ENCODE measurements at places on chromosomes 2 and 18.

DNA sequence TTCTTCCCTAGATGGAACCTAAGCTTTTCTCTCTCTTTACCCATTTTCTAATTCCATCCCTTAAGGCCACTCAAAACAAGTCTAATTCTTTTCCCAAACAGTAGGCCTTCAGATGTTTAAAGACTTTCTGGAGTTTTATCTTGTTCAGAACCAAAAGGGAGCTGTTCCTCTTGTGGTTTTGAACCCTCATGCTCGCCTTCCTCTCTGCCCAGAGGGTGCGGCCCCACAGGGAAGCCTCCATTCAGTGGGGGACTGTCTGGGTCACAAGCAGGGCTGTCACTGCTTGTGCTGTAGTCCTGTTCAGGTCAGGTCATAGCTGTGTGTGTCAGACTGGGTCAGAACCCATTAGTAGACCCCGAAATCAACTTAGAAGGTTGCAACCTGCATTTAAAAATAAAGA, 56.5 kb downstream of the TET3 start:
- no peak for DNase-seq

DNA sequence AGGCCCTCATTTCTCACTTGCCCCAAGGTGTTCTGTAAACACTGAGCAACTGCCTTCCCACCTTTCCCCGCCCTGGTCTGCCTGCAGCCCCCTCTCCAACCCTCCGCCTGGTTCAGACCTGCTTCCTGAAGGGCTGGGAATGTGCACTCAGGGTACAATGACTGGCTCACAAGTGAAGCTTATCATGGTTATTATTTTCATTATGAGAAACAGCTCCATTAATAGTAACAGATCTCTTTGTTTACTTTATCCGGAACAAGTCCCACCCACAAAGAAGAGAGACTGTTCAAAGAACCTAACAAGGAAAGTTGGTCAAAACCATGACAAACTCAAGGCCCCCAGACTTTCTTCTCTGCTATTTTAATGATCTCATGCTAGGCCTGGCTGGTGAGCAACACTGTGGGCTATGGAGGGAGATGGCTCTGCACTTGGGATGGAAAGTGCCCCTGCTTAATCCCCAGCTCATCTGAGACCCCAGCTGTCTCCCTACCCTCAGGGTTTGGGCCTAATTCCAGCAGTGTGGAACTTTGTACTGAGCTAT, 36.7 kb downstream of the ARHGAP25 start:
- no peak for DNase-seq

DNA sequence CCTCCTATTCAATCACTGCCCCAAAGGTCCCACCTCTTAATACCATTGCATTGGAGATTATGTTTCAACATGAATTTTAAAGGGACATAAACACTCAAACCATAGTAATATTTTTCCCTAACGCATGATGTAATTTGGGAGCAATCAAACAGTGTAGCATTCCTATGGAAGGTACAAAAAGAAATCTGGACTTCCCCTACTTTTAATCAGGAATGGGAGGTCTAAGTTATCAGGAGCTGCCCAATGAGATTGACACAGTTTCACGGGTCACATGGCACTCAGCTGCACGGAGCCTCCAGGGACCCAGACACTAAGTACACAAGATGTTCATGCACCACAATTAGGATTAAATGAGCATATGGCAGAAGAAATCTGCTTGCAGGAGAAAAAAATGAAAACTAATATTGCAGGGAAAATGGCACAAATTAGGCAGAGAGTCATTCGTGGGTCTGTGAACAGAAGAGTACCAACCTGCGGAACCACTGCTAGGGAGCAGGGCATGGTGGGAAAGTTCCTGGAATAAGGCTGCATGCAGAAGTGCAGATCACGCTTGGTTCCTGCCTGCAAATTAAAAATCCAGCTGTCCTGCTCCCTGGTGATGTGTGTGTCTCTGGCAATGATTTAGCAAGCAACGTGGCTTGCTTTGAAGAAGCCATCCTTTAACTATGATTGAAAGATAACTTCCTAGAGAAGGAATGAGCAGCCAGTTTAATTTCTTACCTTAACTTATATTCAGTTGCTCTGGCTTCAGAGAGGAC, 326.6 kb upstream of the ID2 start:
- no peak for DNase-seq

GRCh38 chr2:240871071-240871958, 2.7 kb downstream of the AGXT start:
- no peak for DNase-seq

DNA sequence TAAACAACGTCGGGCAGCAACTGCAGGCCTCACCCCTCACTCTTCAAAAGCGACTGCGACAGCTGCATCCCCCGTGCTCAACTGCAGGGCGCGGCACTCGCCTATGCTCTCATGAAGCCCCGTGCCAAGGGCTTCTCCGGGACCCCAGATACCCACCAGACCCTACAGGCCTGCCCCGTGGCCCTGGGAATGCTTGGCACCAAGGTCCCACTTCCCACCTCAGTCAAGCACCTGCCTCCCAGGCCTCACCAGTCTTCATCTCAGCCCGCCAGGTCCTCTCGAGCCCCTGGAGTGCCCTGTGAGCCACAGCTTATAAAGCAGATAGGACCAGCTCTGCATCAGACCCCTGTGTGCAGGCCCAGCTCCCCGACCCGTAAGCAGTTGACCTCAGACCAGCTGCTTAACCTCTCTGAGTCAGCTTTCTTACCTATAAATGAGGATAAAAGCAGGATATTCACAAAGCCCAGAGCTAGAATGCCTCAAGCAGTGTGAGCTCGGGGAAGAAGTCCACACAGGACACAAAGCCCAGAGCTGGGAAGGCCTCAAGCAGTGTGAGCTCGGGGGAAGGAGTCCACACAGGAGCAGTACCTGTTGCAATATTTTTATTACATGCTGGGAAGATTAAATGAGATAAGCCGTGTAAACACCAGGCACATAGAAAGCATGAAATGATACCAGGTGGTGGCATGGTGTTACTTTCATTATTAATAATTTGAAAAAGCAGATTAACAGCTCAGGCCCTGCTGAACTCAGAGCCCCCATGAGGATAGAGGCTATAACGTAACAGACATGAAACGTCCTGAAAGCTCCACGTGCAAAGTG, 96.9 kb downstream of the HDAC4 start:
- DNase-seq = no peak

DNA sequence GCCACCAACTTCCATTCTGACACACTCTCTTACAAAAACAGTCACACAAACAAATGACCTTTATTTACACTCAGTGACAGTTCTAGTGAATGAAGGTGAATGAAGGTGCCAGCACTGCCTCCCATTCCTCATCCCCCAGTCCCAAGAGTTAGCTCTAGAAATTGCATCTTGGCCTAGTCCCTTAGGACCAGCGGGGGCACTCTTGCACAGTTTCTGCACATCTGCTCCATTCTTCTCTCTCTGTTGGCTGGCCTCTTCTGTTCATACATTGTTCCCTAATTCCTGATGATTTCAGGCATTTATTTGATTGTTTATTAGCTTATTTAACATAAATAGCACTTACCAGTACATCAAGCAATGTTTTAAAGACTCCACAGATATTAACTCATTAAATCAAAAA, 30.9 kb downstream of the GAREM1 start:
- DNase-seq = no peak

DNA sequence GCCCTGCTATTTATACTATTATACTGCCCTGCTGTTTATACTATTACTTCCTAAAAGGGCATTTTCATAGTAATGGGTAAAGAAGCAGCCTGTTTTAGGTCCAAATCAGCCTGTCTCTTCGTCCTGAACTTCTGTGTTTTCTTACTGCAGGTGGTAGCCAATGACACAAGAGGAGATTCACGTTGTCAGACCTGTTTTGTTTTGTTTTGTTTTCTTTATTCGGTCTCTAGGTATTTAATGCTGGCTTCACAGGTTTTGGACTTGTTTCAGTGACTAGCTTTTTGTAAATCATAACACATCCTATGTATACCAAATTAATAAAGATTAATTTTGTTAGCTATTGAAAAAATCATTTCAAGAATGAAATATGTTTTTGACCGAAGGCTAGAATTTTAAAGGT, 116.4 kb downstream of the MAP3K20 start:
- DNase-seq = no peak

DNA sequence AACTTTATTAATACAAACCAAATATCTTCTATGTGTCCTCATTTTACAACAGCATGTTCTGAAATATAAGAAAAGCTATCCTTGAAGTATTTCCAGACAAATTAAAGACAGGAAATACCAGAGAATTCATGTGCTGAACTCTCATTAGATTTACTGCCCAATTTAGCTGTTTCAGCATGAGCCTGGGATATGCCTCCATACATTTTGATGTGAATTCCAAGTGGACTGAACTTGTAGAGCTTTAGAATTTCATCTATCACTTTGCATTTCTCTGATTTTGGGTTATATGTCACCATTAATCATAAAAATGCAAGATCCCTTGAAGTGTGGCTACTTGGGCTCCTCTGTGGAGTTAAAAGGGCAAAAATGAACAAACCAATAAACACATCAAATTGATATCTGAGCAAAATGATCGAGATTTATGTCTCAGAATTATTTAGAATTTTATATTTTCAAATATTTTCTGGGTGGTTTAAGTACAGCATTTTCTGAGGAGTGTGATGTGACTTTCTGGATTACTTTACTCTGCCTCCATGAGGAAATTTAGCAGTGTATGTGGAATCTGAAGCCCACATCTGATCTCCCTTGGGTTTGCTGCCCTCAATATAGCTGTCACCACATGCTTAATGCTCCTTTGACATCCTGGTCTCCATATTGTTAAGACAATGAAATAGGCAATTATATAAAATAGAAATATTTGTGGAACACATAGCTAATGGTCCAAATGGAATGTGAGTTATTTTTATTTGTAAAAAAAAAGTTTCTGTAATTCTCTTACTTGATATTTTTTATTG, 206.6 kb upstream of the RBMS1 start:
- no peak for DNase-seq

DNA sequence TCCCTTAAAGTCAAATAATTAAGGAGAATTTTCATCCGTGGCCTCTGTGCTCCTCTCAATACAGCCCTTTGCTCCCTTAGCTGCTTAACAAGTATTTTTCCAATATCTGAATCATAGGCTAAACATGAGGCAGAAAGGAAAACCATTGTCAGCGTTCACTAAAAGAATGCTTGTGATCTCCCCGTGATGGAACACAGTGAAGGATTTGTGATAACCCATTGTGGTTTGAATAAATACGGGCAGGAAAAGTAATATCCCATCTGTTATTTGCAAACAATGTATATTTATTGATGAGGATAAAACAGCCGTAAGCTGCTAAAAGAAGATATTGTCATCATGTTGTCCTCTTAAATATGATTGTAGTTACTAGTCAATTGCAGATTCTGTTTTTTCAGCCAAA, 258.1 kb downstream of the NAPG start:
- no peak for DNase-seq

DNA sequence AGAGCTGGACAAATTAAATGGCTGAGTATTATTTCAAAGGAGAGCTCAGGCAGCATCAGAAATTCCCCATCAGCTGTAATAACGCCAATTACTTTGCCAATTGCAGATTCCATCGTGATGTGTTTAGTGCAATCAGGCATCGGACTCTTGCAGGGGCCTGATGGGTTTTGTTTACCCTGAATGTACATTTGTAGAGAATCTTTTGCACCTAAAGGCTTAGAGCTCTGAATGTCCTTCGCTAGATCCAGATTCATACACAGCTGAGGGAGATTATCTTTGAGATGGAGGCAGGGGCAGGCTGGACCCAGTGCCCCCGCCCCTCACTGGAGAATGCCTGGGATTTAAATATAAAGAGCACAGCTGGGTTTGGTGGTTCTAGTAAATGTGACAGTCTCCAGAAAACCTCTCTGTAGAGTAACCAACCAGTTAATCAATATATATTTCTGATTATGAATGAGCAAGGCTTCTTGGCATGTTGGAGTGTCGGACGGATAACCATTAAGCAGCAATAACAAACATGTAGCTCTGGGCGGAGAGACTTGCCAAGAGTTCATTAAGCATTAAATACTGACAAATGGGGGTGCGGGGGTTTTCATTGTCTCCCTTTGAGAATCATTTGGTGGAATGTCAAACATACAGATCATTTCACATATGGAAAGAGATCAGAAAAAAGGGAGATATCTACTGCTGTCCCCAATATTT, 200.9 kb downstream of the SETBP1 start:
- DNase-seq = no peak

GRCh38 chr2:10721396-10722251, at the start of gene ATP6V1C2:
TSS of gene ATP6V1C2 (plus strand) at chr2:10721630. CDS start at chr2:10722850, 1,220 bp downstream.
- DNase-seq = no peak

- DNase-seq = no peak
Measured at GRCh38 chr2:61758159-61758558, 95.7 kb downstream of the FAM161A start.

DNA sequence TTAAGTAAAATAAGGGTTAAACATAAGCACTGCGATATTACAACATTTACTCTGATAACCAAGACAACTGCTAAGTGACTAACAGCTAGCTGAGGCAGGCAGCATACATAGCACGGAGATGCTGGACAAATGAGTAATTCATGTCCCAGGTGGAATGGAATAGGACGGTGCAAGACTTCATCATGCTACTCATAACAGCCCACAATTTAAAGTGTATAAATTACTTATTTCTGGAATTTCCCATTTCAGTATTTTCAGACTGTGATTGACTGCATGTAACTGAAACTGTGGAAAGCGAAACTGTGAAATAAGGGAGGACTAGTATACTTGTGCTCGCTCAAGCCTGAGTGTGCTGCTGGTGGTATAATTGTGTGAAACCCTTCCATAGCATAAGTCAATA, 12.9 kb downstream of the IER3IP1 start:
- DNase-seq = no peak

DNA sequence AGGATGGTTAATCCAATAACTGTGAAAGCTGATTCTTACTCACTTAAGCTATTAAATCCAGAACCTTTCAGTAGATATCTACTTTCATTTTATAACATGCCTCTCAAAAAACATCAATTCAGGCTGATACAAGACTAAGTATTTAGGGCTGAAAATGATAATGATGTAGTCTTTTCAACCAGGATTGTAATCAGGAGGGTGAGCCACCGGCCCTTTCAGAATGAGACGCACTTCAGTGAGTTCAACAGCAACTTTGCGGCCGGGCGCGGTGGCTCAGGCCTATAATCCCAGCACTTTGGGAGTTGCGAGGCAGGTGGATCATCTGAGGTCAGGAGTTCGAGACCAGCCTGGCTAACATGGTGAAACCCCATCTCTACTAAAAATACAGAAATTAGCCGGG, 30.4 kb downstream of the RBMS1 start:
- DNase-seq = no peak

GRCh38 chr18:74114116-74114515, 33.5 kb downstream of the FBXO15 start:
- DNase-seq = no peak

GRCh38 chr2:85588645-85589044, 4.4 kb downstream of the VAMP5 start:
- no peak for DNase-seq

- DNase-seq = no peak
Measured at GRCh38 chr2:23803264-23803964, 123.5 kb downstream of the ATAD2B start.

- no peak for DNase-seq
Measured at GRCh38 chr18:44799907-44800421, 119.3 kb downstream of the SETBP1 start.

- DNase-seq = no peak
Measured at GRCh38 chr18:5574843-5575242, 31.0 kb upstream of the EPB41L3 start.

- DNase-seq = no peak
Measured at GRCh38 chr18:10013621-10014543, 100.1 kb downstream of the VAPA start.

- DNase-seq = no peak
Measured at GRCh38 chr2:143193121-143193520, 63.9 kb downstream of the ARHGAP15 start.

GRCh38 chr2:83674050-83674449, 785.0 kb downstream of the SUCLG1 start:
- no peak for DNase-seq

All from central memory CD8-positive, alpha-beta T cell (primary cell).